ENCODE measurements at places on chromosomes 1 and 21.

- DNase-seq = no peak
These were observed 7.8 kb upstream of the ARTN start for GRCh38 chr1:43925846-43926245.

GRCh38 chr1:94514095-94514727 lies 27.3 kb downstream of the F3 start:
- DNase-seq = no peak

DNA sequence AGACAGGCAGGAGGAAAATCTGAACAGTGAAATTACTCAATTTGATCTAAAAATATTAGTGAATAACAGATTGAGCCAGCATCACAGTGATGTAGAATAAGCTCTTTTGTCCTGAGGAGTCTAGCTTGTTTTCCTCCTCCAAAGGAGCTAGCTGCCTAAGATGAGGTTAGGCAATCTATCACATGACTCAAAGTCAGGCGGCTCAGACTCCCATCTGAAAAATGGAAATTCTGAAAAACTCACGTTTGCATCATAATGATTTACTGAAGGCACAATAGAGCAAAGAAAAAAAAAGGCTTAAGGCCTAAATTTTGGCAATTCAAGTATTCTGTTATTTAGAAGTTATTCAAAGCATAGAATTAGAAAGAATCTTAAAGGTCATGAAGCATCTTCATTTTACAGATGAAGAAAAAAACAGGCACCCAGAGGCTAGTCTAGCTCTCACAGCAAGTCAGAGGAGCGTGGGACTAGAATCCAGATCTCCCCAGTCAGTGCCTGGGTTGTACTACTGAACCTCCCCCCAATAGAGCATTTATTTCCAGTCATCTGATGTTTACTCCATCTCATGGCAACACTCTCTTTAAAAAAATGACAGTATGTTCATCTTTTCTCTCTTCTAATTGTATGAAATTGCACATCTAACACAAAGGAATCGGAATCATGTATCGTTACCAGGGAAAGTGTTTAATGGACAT lies 62.5 kb upstream of the ATF3 start:
- no peak for DNase-seq

GRCh38 chr1:84254703-84255238 lies 46.7 kb upstream of the SAMD13 start:
- no peak for DNase-seq

- peak; percentile 59 for DNase-seq
These were observed 78.5 kb upstream of the DPYD start for GRCh38 chr1:97999320-97999719.

DNA sequence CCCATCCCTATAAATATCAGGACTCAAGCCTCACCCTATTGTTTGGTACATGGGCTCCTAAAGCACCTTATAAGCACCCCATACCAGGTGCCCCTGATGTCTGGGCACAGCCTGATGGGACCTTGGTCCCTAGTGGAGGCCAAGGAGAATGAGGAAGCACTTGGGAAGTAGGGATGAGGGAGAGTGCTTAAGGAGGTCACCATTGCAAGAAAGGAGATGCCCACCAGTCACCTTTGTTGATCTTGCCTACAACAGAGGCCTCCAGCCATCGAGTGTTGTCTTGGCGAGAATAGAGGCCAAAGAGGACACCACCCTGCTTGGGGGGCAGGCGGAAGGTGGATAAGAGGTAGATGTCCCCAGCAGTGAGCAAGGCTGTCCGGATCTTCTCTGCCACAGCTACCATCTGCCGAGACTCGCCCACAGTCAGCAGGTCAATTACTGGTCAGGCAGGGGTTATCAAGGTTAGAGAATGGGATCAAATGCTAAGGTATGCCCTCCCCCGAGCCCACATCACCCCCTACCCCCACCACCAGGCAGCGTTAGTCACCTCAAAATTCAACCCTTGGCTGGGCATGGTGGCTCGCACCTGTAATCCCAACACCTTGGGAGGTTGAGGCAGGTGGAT lies 1.6 kb downstream of the THBS3 start:
- no peak for DNase-seq

GRCh38 chr1:13543451-13544220 lies 29.8 kb upstream of the LRRC38 start:
- DNase-seq = no peak

DNA sequence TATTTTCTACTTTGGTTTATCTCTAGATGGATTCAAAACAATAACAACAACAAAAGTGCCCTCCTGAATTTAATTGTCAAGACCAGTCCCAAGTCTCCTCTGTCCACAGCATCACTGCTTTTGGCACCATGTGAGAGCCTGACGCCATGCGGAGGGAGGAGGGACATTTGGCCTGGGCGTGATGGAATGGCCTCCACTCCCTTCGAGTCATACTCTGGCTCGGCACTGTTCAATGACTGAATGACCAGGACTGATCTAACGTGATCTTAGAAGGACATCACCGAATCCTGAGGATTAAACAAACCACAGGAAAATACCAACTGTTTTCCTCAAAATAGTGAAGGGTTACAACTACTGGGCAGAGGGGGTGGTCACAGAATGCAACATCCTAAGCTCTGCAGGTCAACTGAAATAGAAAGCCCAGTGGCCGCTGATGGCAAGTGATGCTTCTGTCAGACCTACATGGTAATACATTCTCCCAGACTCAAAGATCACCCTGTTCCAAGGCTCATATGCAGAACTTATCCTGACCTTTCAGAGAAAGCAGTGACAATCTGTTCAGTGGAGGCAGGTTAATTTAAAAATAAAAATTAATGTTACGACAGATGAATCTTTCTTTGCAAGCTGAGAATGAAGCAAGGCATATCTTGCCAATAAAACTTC lies 19.1 kb downstream of the SRSF4 start:
- no peak for DNase-seq

DNA sequence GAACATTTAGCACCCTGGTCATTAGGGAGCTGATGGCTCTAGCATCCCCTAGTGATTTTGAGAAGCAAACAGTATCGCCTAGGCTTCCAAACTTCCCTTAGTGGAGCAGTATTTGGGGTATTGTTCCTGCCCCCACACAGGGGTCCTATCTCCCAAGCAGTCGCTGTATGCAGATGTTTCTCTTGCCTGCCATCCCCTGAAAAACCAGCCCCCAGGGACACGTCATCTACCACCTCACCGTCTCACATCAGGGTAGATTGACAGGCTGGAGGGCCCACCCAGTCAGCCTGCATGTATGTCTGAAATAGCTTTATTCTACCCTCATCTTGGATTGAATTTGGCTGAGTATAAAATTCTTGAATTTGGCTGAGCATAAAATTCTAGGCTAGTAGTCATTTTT lies 33.9 kb downstream of the TENT5C start:
- DNase-seq = no peak

DNA sequence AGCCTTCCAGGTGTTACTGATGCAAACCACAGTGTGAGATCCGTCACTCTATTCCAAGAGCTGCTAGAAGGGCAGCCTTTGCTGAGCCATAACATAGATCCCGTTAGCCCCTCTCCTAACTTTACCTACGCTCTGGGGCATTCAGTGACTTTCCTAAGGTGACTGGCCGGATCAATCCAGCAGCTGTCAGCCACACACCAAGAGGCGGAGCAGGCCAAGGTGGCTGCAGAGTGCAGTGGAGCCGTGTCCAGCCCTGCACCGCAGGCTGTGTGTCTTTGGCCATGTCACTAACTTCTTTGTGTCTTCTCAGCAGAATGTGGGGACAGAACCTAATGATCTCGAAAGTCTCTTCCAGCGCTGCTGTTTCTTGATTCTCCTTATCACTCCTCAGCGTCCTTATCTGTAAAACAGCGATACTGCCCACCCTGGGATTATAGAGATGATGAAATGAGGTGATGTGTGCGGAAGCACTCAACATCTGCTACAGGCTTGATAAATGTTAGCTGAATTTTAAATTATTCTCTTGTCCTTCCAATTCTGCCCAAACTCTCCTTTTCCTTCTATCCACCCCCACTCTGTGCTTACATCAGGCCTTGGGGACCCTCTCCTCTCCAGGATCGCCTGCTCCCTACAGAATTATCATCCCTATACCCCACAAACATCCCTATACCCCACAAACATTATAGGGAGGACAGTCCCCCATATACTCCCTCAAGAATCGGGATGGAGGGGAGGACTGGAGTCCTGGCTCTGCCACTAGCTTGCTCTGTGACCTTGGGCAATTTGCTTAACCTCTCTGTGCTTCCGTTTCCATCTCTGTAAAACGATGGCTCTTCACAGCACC lies 25.8 kb upstream of the LRRN2 start:
- no peak for DNase-seq

- DNase-seq = no peak
These were observed 184.9 kb downstream of the NCAM2 start for GRCh38 chr21:21183092-21183491.

DNA sequence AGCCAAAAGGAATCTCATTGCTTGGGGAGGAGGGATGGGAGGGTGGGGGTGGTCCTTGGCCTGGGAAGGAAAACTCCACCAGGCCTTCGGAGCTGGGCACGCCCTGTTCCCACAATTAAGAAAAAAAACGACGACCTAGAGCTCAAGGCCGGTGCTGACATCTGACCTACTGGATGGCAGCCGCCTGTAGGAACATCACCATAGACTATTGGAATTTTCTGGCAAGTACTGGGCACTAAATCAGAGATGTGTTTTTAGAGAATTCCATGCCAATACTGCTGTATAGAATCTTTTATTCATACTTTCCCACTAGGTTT lies 729 bp downstream of the NADK start:
- no peak for DNase-seq

DNA sequence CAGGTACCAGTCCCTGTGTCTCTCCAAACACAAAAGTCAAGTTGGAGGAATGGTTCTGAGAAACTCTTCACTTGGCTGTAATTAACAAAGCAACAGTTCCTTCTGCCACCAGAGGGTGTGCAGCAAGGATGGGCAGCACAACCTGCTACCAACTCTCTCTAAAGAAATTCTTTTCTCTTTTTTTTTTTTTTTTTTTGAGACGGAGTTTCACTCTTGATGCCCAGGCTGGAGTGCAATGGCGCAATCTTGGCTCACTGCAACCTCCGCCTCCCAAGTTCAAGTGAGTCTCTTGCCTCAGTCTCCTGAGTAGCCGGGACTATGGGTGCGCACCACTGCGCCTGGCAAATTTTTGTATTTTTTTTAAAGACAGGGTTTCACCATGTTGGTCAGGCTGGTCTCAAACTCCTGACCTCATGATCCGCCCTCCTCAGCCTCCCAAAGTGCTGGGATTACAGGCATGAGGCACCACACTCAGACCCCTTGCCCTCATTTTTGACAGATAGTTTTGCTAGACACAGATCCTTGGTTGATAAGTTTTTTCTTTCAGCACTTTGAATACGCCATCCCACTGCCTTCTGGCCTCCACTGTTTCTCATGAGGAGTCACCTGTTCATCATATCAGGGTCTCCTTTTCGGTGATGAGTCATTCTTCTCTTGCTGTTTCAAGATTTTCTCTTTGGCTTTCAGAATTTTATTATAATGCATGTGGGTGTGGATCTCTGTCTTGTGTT lies 12.1 kb upstream of the DEGS1 start:
- DNase-seq = no peak

DNA sequence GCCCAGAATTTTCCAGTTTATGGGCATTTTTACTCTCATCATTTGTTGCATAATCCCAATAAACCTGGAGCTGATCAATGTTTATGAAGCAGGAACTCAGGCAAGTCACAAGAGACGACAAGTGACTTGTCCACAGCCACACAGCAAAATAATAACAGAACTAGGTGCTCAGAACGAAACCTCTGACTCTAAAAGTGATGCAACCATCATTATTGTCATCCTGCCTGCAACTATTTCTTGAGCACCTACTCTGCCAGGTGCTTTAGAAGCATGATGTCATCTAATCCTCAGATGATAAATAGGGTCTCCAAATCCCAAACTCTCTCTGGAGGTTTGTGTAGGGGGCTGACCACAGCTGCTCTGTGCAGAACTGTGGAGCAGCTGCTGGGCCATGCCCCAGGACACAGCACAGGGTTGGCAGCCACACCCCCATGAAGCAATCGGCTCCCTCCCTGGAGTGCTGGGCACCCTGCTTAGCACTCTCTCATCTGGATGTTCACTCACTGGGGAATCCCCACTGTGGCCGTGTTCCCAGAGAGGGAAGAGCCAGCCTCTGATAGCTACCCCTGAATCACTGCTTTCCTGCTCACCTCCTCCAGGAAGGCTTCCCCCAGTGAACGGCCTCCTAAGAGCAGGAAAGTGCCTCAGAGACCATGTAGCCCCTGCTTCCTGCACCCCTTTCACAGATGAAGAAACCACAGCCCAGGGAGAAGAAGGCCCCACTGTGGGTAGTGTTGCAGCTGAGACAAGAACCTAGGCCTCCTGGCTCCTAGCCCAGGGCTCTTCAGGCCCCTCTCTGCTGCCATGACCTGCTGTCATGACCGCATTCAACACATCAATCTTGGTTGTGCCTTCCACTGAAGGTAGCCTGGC lies 2.1 kb downstream of the TTC22 start:
- DNase-seq = no peak

DNA sequence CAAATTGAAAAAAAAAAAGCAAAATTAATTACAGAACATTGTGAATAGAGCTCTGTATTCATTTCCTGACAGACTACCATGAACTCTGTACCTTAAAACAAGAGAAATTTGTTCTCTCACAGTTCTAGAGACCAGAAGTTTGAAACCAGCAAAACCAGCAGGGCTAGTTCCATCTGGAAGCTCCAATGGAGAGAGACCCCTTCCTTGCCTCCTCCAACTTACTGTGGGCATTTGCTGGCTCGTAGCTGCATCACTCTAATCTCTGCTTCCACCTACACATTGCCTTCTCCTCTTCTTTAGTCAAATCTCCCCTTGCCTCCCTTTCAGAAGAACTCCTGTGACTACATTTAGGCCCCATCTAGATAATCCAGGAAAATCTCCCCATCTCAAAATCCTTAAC lies 56.5 kb downstream of the SYDE2 start:
- DNase-seq = no peak

- DNase-seq = no peak
These were observed 37.1 kb downstream of the SNX7 start for GRCh38 chr1:98698625-98699024.

DNA sequence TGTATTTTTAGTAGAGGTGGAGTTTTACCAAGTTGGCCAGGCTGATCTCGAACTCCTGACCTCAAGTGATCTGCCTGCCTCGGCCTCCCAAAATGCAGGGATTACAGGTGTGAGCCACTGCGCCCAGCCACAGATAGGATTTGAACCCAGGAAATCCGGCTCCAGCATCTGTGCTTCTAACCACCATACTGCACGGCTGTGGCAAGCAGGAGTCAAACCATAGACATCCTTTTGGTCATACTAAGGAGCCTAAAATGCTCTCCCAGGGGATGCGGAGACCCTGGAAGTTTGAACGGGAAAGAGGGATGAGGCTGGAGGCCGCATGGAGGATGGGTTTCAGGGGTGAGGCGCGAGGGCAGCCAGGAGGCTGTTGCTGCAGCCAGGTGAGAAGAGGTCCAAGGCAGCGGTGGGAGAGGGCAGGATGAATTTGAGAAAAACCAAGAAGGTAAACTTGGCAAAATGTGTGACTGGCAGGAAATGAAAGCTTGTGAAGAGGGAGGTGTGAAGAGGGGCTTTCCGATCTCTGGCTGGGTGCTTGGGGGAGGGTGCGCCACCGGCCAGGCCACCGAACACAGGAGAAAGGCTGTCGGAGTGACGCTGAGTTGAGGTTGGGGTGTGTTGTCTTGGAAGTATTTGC lies 24.0 kb upstream of the CDK18 start:
- no peak for DNase-seq

- no peak for DNase-seq
These were observed 41.1 kb downstream of the KCNJ6 start for GRCh38 chr21:37874904-37875780.

Measured in AG09309 (cell line).